Subcutaneous preadipocyte (primary cell): ENCODE measurements at places on chromosomes 6 and 20. TPM values are rescaled to one million over a fixed set of nuclear protein-coding genes. Genes with fewer than 3 reads are reported as not detected.

PAX1 gene
- total RNA-seq = not detected in 2 replicates

GCNT2 gene
- not detected in 2 replicates for total RNA-seq

MCHR2 gene
- not detected in 2 replicates for total RNA-seq

PDE10A gene
- total RNA-seq = 0.20 and 0.73 TPM in 2 replicates

TMC2 gene
- total RNA-seq = under 0.01 TPM in 1 of 2 replicates, not detected in the other

SAMD5 gene
- total RNA-seq = not detected in 2 replicates

ZNF391 gene
- 1.1 and 2.0 TPM in 2 replicates for total RNA-seq

RPS6KA2 gene
- total RNA-seq = 74.2 and 81.9 TPM in 2 replicates

MMP24 gene
- total RNA-seq = under 0.01 TPM in 2 replicates

SPATS1 gene
- not detected in 2 replicates for total RNA-seq
